ENCODE measurements at places on chromosomes 1 and 21.

- peak; percentile 30 for DNase-seq
These were observed 3.2 kb downstream of the LRRC8C start for GRCh38 chr1:89635825-89636815.

DNA sequence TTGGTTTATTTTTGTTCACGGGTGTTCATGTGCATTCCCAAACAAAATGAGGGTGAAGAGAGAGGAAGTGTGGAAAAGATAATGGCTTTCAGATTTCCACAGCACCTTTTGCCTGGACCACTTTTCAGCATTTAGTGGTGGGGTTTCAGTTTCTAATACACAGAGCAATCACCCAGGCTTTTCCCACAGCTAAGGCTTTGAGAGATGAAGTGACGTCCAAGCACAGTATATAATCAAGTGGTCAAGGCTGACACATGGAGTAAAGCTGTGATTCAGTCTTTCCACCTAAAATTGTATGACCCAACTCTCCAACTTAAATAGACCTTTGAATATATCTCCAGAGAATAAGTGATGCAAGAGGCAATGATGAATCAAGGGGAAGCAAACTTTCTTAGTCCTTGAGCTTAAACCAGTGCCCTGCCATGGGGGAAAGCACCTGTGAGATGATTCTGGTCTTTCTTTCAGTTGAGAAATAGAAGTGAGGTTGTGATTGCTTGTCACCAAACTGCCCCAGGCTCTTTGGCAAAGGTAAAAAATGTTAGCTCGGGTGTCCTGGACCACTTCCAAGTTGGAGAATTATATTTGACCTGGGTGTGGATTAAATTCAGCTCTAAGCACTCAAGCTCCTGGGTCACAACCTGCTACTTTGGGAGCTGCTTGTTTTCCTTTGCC, 2.4 kb upstream of the PIK3R3 start:
- no peak for DNase-seq

DNA sequence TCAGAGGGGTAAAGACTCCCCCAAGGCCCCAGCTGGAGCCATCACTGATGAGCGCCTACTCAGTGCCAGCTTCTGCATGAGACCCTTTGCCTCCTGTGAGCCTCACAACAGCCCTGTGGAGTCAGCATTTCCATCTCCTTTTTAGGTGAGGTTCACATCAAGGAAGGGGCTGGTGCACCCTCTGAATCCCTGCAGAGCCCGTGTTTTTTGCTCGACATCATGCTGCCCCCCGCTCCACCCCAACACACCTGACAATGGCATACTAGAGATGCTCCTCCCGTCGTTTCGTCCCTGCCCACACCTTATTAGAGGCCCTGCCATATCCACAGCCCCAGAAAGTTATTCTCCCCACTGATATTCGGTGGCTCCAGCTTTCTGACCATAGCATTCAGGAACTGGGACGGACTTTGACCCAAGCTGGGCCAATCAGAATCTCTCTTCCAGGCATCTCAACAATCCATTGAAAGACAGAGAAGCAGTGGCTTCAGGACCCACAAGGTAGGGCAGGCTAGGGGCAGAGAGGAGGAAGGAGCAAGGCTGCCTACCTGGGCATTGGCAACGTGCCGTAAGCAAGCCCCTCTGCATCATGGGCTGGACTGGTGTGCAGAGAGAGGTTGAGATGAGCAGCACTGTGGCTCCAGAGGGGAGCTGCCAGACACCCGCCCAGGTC, 32.7 kb downstream of the EPHA10 start:
- no peak for DNase-seq

- no peak for DNase-seq
These were observed 2.8 kb downstream of the ADGRL2 start for GRCh38 chr1:81803431-81804110.

GRCh38 chr1:69104894-69105293, 462.8 kb upstream of the LRRC7 start:
- DNase-seq: no peak

GRCh38 chr1:28123461-28123961, 35.1 kb upstream of the EYA3 start:
- no peak for DNase-seq

- no peak for DNase-seq
These were observed 353.7 kb upstream of the ESRRG start for GRCh38 chr1:217076902-217077301.

DNA sequence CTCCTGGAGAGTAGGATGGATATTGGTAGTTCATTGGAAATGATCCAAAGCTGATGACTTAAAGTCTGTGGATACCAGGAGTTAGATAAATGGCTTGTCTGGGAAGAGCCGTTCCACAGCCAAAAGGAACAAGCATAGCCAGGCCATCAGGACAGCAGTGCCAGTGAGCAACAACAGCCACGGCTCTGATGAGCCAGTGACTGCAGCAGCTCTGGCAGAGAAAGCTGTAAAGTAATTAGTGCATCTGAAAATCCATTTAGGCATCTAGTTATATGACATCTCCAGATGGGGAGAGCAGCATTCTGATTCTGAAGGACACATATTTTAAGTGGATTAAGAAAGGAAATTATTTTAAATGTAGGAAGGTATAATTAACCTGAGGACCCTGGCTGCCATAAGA, 256.2 kb upstream of the PLXNA2 start:
- no peak for DNase-seq

DNA sequence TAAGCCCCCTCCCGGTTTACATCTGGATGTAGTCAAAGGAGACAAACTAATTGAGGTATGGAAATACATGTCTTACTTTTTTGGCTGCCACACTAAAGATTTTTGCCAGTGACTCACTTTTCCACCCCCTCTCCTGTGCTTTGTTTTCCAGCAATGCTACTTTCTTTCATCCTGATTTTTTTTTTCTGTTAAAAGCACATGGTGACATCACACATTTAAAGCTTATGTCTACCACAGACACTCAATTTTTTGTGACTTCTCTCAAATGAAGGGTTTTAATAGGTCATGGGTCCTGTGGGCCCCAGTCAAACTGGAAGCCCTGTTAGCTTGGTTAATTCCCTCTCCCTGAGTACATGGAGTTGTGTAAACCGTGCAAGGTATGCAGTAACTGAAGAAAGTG, 2.2 kb downstream of the PPP1R8 start:
- no peak for DNase-seq

- no peak for DNase-seq
These were observed 26.4 kb upstream of the CFHR4 start for GRCh38 chr1:196861429-196861828.

DNA sequence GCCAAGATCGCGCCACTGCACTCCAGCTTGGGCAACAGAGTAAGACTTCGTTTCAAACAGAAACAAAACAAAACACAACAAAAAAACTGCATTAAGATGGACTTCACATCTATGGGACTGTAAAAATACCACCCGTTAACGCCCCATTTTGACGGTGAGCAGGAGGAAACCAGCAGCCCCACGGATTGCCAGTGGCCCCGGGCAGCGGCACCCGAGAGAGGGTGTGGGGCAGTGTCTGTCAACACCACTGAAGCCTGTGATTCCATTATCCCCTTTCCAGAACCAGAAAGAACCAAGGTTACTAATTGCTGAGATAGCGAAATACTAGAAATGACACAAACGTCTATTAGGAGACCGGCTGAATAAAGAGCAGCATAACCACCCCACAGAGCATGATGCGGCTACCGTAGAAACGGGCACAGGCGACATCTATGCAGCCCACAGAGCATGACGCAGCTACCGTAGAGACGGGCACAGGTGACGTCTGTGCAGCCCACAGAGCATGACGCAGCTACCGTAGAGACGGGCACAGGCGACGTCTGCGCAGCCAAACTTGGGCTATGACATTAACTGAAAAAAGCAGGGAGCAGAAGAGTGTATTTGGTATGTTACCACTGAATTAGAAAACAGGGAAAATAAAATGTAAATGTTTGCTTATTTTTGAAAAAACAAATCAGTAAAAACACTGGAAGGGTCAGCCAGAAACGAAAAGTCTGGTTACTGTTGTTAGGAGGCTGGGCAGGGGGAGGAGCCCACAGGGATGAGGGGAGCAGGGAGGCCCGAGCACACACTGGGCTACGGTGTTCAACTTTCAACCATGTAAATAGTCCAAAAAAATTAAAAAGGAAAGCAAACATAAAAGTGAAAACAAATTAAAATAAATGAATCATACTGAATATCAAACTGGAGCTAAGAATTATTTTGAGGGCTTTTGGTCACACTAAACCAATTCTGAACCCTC, 96.5 kb downstream of the NPHP4 start:
- no peak for DNase-seq

DNA sequence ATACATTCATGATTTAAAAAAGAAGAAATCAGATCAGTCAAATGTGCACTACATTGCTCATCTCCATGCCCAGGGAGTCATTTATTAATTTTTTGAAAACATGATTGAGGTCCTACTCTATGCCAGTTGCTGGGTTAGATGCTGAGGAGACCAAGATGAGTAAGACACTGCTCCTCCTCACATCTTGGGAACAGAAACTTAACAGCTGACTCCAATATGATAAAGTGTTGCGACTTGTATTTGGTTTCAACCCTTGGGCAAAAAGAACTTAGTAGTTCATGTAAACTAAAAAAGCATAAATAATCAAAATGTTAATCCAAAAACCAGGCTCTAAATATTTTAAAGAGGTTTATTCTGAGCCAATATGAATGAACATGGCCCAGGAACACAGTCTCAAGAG, 56.9 kb downstream of the OPTC start:
- no peak for DNase-seq

GRCh38 chr1:164576291-164577271, 17.6 kb downstream of the PBX1 start:
- no peak for DNase-seq

DNA sequence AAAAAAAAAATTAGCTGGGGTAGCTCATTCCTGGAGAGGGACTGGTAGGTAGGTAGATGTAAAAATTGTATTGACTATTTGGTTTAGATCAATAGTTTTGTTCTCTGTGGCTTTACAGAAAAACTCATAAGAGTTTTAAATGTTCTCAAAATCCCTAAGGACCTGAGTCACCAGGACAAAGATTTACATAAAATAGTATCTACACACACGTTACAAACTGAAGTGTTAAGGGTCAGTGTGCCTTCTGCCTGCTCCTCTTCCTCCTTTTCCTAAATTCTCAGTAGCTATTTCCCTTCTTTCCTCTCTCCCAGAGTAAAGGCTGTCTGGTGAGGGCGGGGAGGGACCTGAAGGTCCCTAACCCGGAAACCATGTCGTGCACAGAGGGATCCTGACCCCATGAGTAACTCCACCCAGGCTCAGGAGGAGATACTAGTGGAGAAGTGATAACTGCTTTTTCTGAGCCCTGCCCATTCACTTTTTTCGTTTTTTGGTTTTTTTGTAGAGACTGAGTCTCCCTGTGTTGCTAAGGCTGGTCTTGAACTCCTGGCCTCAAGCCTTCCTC, 8.1 kb downstream of the PLEKHM2 start:
- no peak for DNase-seq

GRCh38 chr21:14486869-14487268, 59.2 kb downstream of the SAMSN1 start:
- no peak for DNase-seq

GRCh38 chr1:179743679-179744400, 749 bp downstream of the FAM163A start:
- DNase-seq: no peak

GRCh38 chr1:246959944-246960693, 28.4 kb upstream of the AHCTF1 start:
- DNase-seq: no peak

DNA sequence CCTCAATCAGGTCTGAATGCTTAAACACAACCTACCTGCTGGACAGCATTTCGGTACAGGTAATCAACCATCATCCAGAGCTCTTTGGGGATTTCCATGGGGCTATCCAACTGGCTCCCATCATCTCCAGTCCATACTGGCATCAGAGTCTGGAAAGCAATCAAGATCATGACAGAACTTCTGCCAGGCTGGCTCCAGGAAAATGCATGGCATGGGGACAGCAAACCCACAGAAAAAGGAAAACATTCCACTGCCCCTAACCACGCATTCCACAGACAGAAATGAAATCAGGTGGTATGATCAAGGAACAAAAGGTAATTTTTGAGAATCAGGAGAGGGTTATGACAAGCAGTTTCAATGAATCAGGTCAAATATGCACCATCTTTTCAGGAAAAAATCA, 9.1 kb upstream of the MTF1 start:
- no peak for DNase-seq

DNA sequence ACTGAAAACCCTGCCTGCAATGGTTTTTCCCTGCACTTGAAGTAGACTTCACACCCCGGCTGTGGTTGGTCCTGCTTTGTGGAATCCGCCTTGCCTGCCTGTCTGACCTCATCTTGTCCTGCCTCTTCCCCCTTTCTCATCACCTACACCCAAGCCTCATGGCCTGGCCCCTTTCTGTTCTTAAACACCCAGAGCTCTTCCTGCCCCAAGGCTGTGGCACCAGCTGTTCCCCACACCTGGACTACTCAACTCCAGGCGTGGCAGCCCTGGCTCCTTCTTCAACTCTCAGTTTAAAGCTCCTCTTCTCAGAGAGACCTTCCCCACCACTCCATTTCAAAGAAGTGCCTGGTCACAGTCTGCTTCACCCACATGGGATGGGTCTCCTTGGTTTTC, 27.0 kb downstream of the KIAA1614 start:
- no peak for DNase-seq

- no peak for DNase-seq
These were observed 54.7 kb downstream of the SLC37A1 start for GRCh38 chr21:42568376-42568775.

GRCh38 chr1:211729238-211729637, 53.8 kb upstream of the NEK2 start:
- DNase-seq: no peak

GRCh38 chr1:171252482-171252881, 4.2 kb downstream of the FMO1 start:
- no peak for DNase-seq

- no peak for DNase-seq
These were observed 40.6 kb downstream of the WLS start for GRCh38 chr1:68191717-68192116.

All from SW 1271 (cell line).